ENCODE measurements at places on chromosomes 3 and 15.

- no peak for DNase-seq
These were observed 41.0 kb downstream of the TAMM41 start for GRCh38 chr3:11805716-11806115.

GRCh38 chr3:108513961-108514360, 3.6 kb upstream of the MYH15 start:
- DNase-seq = peak; percentile 32

DNA sequence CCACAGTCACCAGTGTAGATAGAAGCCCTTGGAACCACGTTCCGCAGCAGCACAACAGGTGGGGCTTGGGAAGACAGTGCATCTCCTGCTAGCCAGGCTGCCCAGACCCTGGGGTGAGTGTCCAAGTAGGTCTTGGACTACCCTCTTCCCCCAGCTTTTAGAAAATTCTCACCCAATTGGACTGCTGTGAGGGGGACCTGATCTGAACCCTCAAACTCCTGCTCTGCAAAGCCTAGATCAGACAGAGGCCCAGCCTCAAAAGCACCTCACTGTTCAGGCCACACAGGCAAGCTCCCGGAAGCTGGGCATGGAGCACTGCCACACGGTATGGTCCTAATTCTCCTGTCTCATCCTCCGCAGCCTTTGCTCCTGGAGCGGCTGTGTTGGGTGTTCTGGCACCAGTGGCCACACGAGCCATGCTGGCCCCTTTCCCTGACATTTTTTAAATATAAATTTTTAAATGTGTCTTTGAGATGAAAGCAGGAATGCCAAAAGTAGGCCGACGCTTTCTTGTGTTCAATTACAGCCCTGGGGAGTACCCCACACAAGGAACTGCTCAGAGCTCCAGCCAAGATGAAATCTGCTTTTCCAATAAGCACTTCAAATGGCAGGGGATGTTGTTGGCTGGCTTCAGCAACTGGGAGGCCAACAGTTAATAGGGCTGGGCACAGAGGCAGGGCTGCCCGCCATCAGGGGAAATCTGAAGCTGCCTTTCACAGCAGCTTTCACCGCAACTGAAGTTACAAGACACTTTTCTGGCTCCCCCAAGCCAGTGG, 40.9 kb downstream of the CPN2 start:
- no peak for DNase-seq

- no peak for DNase-seq
These were observed 237.2 kb downstream of the MBNL1 start for GRCh38 chr3:152505926-152506325.

GRCh38 chr15:101534376-101534970, 45.0 kb upstream of the PCSK6 start:
- DNase-seq = no peak

GRCh38 chr3:11699083-11699427, 55.3 kb upstream of the VGLL4 start:
- DNase-seq = no peak

DNA sequence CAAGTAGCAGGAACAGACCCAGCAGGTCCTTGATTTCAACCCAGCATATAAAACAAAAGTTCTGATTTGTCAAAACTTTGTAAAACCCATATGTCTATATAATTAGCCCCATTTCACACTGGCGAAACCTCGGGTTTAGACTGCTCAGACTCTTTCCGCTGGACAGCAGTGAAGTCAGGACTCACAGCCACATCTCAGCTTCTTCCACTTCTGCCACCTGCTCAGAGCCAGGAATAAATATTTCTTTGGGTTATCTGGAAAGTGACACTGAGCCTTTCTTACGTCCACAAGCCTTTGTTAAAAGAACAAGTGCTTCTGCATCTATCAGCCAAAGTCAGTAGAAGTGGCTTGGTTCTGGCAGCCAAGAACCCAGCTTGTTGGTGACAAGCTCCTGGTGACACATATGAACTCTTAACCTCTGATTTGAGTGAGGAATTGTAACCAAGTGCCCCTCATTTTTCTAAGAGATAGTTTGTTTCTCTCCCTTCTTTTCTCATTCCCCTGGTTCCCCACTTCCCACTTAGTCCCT, 118.1 kb upstream of the CHD2 start:
- DNase-seq = no peak

GRCh38 chr3:21433751-21434150, 317.3 kb downstream of the ZNF385D start:
- no peak for DNase-seq

- no peak for DNase-seq
These were observed 20.7 kb downstream of the RAP2B start for GRCh38 chr3:153182501-153183293.

DNA sequence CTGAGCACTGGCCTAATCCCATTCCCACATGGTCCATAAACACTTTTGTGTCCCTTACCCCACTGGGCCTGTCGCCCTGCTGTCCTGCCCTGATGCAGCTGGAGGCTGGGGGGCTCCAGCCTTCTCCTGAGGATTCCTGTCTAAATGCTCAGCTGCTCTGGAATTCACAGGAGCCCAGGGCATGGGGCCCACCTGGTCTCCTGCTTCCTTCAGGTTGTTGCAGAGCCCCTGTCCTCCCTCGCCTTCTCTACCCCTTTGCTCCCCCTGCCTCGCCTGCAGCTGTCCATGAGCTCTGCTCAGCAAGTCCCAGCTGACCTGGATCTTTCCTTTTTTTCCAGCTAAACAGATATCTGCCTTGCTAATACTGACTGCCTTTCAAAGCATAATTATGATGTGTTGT, 286.9 kb downstream of the XXYLT1 start:
- DNase-seq = no peak

DNA sequence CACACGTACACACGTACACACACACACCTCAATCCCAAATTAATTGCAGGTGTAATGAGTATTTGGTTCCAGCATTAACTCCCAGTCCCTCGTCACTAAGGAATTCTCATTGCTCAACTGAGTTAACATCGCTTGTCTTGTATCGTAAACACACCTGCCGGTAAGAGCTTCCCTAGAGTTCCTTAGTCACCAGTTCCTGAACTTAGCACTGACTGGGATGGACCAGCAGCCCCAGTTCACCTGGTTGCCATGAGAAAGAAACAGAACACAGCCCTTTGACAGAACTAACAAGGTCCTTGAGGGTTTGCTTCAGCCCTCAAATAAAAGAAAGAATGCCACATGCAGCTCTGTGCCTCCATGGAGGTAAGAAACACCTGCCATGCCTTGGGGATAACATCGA, 66.3 kb upstream of the SLCO3A1 start:
- DNase-seq = no peak

DNA sequence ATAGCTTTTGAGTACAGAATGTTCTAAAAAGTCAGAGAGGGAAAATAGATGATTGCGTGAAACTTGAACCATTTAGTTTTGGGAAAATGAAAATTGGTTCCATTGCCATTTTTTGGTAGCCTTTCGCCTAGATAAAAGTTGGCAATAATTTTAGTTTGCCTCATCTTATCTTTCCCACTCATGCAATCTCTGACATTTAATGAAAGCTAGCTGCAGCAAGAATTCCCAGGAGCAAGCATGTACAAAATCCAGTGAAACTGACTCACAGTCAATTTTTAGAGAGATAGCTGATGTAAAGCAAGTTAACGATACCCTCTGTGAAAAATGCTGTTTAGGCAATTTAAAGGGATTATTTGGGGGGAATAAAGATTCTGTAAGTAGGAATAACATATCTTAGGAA, 797.4 kb downstream of the GRM7 start:
- no peak for DNase-seq

GRCh38 chr3:56969851-56970250, 90.6 kb upstream of the SPATA12 start:
- DNase-seq = no peak

- DNase-seq = no peak
These were observed 428.1 kb downstream of the ROBO2 start for GRCh38 chr3:77467702-77468625.

GRCh38 chr15:64127521-64128270, 23.8 kb upstream of the SNX22 start:
- no peak for DNase-seq

- no peak for DNase-seq
These were observed 32.2 kb downstream of the IL20RB start for GRCh38 chr3:136989781-136990524.

GRCh38 chr15:81819924-81820635, 225.7 kb downstream of the MEX3B start:
- DNase-seq = no peak

- DNase-seq = no peak
These were observed 60.3 kb downstream of the FEM1B start for GRCh38 chr15:68337826-68338225.

- no peak for DNase-seq
These were observed 139.9 kb downstream of the TJP1 start for GRCh38 chr15:29682361-29682760.

DNA sequence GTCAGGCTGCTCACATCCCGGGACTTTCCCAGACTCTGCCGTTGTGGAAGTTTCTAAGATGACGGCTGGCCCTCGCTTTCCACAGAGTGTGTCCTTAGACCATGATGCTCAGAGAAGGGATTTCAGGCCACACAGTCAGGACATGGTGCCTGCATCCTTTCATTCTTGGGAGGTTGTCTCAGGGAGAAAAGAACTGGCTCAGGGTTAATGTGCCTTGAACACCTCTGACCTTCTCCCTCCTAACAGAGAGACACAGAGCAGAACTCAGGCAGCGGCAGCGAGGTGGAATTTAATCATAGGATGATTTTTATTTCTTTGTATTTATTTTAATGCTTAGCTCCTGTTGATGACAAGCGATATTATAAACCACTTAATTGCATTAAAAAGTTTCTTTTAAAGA, 96.9 kb upstream of the ATP2B2 start:
- no peak for DNase-seq

- peak; percentile 48 for DNase-seq
These were observed 110.8 kb downstream of the TIGIT start for GRCh38 chr3:114404590-114404989.

- no peak for DNase-seq
These were observed 98.0 kb upstream of the SLC25A36 start for GRCh38 chr3:140843656-140844055.

DNA sequence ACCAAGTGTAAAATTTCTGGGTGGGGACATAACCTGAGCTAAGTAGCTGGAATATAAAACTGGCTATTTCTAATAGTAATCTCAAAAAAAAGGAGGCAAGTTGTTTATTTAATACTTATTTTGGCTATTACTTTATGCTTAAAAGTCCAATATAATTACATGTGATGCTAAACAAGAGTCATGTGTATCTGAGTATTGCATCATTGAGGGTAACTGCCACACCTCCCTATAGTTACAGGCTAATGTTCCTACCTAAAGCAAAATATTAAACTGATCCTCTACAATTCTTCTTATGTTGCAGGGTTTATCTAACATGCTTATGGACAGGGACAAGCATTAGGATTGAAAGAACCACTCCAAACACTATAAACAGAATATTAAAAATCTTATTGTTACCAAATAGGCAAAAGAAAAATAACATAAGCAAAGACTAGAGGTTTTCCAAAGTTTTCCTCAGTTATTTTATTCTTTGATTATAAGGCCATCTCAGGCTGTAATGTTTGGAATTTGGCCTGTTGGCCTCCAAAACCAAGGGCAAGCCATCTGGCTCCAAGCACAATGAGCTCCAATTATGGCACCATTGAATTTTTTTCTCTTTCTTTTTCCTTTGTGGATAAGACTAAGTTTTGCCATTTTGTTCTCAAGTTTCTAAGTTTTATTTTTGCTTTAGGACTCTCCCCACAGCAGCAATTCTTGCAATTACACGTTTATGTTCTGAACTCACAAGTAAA, 75.8 kb upstream of the ABI3BP start:
- DNase-seq = no peak

GRCh38 chr3:125207949-125208568, 4.5 kb downstream of the SLC12A8 start:
- no peak for DNase-seq

GRCh38 chr15:59273234-59273633, 66.6 kb downstream of the LDHAL6B start:
- DNase-seq = no peak

- DNase-seq = no peak
These were observed 9.6 kb upstream of the LRRFIP2 start for GRCh38 chr3:37183976-37184375.

DNA sequence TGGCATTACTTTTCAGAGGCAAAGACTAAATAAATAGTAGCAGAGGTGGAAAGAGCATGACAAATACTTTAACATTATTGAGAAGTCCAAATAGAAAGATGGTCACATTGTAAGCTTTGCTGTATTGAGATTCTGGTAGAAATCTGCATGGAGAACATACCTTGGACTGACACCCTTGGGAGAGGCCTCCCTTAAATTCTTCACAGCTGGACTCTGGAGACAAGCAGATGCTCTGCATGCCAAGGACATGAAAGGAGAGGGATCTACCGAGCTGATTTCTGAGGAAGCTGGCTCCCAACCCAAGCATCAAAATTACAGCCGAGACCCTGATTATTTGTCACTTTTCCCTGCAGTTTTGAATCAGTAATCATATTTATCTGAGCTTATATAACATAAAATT, 212.5 kb upstream of the COL8A1 start:
- no peak for DNase-seq

All from urothelium cell line (cell line).